HTR-8/SVneo (cell line): ENCODE measurements at places on chromosomes 1 and 21.

DNA sequence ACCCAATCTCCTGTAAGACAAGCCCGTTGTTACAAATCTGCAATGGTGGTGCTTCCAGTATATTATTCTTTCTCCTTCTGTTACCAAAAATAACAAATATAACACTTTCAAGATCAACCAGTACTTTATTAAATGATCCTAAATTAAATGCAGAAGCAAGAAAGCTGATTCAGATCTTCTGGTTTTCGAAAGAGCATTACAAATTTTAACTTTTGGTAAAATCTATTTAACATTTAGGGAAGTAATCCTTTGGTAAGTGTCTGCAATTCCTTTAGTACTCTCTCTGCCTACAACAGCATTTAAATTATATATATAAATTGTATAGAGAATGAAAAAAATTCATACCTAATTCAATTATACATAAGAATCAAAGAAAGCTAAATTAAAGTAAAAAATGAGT, 198.6 kb upstream of the HMCN1 start:
- no peak for DNase-seq

DNA sequence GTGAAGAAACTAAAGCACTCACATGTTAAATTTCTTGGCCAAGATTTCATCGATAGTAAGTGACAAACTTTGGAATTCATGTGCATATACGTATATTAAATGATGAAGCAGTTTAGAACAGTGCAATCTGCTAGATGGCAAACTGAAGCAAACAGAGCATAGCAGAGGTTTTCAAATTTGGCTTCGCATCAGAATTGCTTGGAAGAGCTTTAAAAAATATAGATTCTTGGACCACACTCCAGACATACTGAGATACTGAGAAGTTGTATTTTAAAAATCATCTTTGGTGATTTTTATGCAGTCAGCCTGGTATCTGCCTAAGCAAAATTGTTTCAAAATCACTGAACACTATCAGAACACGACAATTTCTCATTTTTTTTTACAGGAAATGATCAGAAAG, 709.2 kb downstream of the PLA2G4A start:
- no peak for DNase-seq

DNA sequence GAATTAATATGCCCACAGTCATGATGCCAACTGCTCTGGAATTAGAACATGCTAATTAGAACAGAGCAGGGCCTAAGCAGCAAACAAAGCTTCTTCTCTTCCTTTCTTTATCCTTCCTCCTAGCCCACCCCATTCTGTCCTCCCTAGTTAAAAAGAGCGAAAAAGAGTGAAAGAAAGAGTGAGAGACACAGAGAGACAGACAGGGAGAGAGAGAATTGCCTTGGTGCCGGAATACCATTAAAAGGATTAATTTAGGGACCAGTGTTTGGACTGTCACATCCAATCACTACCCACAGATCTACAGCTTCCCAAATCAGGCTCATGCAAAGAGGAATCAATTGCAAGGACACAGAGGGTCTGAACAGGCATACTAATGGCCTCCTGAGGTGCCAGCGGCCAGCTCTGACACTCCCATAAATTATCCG, 7.0 kb downstream of the ERI3 start:
- no peak for DNase-seq

- no peak for DNase-seq
These were observed 27.1 kb upstream of the MPZL1 start for GRCh38 chr1:167694691-167695090.

GRCh38 chr1:94143173-94143808, 22.3 kb upstream of the ABCA4 start:
- DNase-seq: no peak

GRCh38 chr21:45644041-45644906, 749 bp downstream of the PCBP3 start:
- DNase-seq: no peak

GRCh38 chr1:154471304-154471703, 30.7 kb upstream of the TDRD10 start:
- DNase-seq: no peak

DNA sequence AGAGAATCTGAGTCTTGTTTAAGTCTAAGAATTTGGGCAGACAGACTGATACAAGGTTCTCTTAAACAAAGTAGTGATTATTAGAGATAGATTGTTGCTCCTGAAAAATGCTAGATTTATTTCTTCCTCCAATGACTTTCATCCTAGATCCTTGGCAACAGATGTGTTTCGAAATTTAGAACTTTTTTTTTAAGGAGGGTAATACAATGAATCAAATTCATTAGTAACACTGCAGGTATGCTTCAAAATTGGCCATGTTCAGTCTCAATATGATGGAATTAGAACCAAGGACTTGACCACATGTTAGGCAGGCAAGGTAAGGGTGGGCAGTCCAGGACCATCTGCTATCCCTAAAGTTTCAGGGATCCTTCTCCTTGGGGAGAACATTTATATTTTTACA, 4.5 kb upstream of the LCE1F start:
- no peak for DNase-seq

GRCh38 chr21:26194811-26195251, 24.3 kb upstream of the APP start:
- DNase-seq: no peak

- no peak for DNase-seq
These were observed 295.1 kb upstream of the ST6GALNAC5 start for GRCh38 chr1:76572229-76572628.

GRCh38 chr1:247857985-247858619, 1.1 kb downstream of the TRIM58 start:
- no peak for DNase-seq

DNA sequence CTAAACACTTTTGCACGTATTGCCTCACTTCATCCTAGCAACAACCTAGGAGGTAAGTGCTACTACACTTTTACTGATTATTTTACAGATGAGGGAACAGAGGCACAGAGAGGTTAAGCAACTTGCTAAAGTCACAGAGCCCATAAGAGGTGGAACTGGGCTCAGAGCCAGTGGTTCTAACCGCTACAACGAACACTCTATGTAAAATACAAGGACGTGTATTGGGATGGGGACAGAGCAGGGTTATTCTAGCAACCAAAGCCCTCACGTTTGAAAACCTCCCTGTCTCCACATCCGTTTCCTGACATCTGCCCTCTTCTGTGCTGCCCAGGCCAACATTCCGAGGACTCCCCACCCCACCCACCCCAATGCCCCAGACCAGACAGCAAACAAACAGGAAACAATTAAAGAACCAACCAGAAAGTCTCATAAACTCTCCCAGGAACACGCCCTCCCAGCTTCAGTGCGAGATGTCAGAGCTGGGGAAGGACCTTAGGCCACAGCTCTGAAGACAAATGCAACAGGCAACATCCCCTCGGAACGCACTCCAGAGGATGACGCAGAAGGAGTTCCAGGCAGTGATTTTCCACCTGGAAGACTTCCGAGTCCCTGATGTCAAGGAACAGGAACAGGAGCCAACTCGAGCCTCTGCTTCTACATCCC, 41.1 kb downstream of the GLIS1 start:
- DNase-seq: no peak

GRCh38 chr21:14405962-14406361, 23.0 kb upstream of the HSPA13 start:
- DNase-seq: no peak

DNA sequence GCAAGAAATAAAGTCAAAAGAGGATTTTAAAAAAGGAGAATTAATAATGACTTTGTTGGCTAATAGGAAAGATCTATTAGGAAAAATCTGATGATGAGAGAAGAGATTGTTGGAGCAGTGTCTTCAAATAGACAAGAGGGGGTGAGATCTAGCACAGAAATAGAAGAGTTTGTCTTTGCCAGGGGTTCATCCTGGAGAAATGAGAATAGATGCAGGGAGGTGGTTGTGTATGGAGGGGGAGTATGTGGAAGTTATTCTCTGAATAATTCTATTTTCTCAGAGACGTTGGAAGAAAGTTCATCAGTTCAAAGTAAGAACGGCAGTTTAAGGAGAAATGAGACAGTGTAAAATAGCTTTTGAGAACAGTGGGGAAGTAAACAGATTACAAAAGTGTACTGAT, 161.3 kb downstream of the TM2D1 start:
- DNase-seq: no peak

- no peak for DNase-seq
These were observed 11.2 kb upstream of the FMOD start for GRCh38 chr1:203361945-203362719.

DNA sequence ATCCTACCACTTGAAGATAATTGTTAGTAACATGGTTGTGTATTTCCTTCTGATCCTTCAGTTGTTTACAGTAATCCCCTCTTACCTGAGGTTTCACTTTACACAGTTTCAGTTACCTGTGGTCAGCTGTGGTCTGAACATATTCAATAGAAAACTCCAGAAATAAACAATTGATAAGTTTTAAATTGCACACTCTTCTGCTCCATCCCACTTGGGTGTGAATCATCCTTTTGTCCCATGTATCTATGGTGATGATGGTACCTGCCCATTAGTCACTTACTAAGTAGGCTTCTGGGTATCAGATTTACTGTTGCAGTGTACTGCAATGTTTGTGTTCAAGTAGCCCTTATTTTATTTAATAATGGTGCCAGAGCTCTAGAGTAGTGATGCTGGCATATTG, 62.5 kb downstream of the OSBPL9 start:
- no peak for DNase-seq
